ENCODE measurements at places on chromosomes 1 and 21.

- no peak for DNase-seq
These were observed 46.9 kb upstream of the TMEM51 start for GRCh38 chr1:15106608-15107007.

DNA sequence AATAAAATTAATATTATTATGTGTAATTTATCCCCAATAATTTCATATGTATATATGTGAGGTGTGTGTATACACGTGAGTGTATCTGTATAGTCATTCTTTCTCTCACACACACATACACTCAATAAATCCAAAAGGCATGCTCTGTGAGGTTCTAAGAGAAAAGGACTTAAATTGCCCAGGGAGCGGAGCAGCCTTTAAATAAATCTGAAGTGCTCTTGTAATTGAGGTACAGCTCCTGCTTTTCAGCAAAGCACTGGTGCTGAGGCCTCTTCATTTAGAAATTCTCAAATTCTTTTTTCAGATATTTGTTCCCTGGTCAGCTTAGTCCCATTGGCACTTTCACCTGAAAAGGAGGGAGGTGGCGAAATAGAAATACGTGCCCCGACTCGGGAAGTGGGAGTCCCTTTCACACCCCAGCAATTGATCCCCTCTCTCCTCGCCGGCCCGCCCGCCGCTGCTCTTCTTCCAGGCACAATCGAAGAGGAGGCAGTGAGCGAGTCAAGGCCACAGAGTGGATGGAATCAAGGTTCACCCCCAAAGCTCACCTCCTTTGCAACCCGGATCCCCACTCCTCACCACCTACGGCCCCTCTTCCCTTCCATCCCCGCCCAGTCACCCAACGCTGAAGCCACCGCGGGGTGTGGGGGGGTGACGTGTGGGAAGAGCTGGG, 944 bp downstream of the PLPPR5 start:
- DNase-seq = no peak

DNA sequence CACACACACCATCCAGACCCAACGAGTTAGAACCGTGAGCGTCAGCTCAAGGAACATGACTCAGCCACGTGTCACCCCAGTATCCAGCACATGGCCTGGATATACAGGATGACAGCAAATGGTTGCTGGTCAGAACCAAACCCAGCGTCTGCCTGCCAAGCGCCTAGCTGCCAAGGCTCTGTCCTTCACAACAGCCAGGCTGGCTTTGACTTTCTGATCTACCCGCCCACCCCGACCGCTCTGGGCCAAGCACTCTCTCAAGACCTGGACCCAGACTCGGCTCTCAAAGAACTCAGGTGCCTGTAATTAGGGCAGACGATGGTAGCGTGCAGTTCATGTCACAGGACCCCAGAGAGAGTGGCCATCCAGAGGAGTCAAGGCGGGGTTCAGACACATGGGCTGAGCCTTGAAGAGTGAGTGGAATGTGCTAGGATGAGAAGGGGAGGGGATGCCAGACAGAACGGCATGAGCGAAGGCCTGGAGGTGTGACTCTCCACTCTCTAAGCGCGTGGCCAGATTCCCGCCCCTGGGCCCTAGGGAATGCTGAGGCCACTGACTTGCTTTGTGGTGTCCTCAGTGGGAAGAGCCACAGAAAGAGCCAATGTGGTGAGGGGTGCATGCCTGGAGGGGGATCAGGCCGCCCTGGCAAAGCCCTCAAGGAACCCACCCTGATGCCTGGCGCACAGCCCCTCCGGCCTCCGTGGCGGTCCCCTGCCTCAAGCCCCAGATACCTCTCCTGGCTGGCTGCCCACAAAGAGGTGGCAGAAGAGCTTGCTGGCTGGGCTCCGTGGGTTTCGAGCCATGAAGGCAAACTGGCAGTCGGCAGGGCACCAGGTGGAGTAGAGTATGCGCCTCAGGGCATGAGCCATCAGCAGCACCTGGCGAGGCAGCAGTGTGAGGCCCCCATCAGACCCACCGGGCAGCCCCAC, 7.0 kb downstream of the SH2D5 start:
- no peak for DNase-seq

GRCh38 chr21:42666023-42666747, 12.8 kb downstream of the PDE9A start:
- no peak for DNase-seq

DNA sequence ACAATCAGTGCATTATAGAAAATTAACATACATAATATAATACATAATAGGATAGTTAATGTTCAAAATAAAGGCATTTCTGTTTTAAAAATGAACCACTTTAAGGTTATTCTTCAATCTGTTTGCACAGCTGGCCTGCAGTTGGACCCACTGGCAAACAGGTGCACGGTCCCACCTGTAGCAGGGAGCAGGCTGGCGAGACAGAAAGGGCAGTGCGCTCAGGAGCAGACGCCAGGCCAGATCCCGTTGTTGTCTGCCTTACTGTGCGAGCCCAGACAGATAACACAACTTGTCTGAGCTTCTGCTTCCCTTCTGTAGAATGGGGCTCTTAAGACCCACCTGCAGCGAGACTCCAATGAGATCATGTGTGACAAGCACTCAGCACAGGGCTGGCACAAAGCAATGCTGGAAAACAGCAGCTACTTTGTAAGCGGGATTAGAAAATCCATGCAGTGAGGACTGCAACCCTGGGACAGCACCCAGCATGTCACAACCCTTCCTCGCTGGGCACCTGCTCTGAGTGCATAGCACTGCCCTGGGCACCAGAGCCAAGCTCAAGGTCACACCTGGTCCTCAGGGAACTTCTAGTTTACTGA, 33.5 kb downstream of the VPS26C start:
- DNase-seq = no peak

DNA sequence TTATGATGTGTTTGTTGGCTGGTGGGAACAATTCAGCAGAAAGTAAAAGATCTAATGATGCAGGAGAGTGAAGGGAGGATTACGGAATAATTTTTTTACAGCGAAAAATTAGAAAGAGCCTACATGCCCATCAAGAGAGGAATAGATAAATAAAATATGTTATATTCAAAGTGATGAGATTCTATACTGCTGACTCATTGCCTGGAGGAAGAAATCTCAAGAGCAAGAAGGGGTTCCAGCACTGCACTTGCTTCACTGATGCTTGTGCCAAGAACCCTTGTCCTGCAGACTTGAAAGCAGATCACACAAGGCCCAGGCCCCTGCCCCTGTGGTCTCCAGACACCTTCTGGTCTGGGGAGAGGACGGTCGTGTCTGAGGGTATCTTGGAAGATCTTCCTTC, 295.1 kb upstream of the POU3F1 start:
- no peak for DNase-seq

DNA sequence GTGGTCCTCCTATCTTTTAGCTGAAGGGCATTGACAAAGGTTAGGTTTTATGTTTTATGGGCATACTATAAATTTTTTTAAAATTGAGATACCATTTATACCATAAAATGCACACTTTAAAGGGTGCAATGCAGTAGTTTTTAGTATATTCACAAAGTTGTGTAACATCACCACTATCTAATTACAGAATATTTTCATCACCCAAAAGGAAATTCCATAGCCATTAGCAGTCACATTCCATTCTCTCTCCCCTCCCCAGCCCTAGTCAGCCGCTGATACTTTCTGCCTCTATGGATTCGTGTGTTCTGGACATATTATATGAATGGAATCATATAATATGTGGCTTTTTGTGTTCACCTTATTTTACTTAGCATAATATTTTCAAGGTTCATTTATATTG, 135.8 kb upstream of the B3GALT2 start:
- no peak for DNase-seq

GRCh38 chr1:17207046-17207445, 2.1 kb downstream of the PADI1 start:
- DNase-seq = no peak

DNA sequence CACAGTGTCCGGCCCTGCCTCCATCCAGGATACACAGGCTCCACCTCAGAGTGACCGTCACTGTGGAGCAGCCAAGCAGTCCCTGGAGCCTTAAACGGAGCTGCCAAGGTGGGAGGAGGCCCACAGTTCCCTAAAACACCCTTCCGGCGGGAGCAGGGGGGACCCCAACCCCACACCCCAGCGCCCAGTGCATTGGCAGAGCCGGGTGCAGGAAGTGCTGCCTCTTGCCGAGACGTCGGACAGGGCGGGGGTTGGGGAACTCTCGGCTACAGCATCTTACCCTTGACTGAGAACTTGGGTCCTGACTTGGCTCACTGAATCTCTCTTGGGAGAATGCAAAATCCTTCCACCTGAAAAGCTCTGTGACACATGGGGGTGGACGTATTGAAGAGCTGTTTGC, 38.7 kb upstream of the TMEM51 start:
- DNase-seq = no peak

- no peak for DNase-seq
These were observed 154.6 kb downstream of the PLPPR5 start for GRCh38 chr1:98849969-98850636.

DNA sequence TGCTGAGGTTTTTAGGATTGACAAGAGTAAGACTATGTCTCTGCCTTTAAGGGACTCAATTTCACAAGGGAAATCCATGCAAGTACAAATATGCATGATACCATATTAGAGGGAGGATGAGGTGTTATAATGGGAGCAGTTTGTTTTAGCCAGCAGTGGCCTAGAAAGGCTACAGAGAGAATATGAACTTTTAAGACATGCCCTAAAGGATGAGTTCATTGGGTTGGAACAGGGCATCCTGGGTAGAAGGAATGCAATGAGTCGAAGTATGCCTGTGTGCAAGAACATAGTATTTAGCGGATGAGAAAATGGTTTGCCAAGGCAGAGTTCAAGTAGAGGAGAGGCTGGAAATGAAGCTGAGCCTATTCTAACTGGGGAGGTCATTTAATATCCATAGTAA, 32.6 kb upstream of the LEPR start:
- no peak for DNase-seq

- DNase-seq = no peak
These were observed 3.8 kb downstream of the TNN start for GRCh38 chr1:175071276-175071943.

DNA sequence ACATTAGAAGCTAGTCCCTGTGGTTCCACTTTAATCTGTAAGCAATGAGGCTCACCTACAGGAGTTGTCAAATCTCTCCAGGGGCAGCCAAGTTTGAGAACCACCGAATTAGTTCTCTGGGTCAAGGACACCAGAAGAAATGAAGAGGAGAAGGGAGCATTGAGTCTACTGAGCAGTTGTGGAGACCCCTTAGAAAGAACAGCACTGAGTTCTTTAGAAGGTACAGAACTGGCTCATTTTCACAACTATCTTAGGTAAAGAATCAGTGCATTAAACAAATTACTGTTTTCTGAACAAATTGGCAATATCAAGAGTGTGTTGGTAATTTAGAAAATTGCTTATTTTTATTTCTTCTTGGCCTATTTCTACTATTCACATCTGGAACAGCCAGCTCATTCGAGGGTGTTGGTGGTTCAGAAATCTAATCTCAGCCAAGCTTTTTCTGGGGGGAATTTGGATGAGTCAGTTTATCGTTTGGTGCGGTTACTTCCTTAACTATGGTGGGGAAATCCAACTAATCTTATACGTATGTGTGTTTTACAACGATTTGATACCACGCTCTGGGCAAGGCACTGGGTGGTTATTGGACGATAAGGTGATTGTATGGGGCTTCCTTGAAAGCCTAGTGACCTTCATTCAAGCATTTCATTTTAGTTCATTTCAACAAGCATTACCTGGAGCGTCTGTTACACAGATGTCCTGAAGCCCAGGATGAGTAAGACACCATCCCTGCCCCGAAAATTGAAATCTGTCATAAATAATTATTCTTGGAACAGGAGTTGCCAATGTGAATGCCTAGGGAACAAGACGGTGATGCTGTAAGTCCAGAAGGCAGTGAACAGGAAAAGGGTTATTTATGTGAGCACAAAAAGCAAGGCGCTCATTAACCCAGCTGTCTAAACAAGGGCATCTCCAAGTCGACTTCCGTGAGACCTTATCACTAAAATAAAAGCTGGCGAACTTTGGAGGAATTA, 52.0 kb upstream of the TMPRSS2 start:
- DNase-seq = no peak

GRCh38 chr21:34020983-34021553, 52.3 kb upstream of the MRPS6 start:
- DNase-seq = no peak

DNA sequence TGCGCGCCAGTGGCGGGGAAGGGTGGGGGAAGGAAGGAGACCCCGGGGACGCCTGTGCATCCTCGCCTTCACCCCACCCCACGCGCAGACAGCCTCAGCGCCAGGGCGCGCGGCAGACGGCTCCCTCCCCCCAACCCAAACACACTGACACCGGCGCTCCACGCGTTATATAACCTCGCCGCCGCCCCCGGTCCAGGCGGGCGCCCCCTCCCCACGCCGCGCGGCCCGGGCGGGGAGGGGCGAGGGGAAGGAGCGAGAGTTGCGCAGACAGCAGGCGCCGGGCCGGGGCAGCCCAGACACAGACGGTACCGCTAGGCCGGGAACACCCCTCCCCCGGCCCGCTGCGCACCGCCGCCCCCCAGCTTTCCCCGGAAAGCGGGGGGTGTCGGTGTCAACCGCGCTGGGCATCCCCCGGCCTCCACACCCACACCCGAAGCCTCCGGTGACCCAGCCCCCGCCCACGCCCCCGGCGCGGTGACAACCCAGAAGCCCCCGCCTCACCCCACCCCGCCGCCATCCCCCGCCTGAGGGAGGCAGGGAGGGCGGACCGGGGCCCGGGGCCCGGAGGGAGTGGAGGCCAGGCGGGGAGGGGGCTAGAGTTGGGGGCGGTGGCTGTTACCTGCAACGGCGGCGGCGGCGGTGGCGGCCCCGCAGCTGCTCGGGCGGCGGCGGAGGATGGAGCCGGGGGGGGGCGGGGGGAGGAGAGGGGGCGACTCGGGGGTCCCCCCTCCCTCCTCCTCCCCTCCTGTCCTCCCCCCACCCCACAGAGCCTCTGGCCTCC, 432 bp downstream of the AKT3 start:
- DNase-seq = peak; percentile 49

- DNase-seq = no peak
These were observed 53.7 kb upstream of the HMCN1 start for GRCh38 chr1:185680453-185680852.

DNA sequence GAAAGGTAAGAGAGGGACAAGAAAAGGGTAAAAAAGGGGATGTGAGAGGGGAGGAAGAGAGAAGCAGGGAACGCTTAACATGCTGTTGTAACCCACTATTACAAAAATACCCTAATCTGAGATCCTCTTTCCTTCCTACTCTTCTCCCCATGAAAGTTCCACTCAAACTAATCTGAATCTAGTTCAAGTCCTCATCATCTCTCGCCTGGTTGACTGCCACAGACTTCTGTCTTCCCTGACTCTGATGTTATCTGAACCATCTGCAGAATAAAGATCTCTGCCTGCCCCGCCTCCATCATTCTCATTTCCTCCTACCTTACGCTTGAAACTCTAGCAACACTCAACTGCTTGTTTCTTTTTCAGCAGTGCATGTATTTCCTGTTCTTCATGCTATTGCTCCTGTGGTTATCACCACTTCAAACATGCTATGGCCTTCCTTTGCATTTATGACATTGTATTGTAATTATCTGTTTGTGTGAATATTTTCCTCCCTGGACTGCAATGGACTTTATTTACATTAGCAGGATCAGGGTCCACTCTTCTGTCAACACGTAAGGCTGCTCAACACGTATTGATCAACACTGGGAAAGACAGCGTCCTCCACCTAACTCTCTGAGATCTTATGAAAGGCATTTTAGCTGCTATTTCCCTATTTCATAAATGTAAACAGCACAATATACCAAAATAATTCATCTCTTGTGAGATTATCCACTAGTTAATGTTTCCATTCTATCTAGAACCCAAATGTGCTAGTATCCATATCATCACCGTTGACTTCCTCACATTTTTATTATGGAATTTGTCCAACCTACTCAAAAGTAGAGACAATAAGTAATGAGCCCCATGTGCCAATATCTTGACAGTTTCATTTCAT, 215.5 kb upstream of the USP25 start:
- peak; percentile 18 for DNase-seq
